ENCODE measurements at places on chromosomes 1 and 21. TPM values are rescaled to one million over a fixed set of nuclear protein-coding genes. Genes with fewer than 3 reads are reported as not detected.

- H3K4me3 ChIP-seq, result no peak overlapping the region
- H3K4me1 ChIP-seq, result peaks cover 19% of the 10 kb centered on the region
- peaks cover 39% of the 10 kb centered on the region for H3K27me3 ChIP-seq
- H3K27ac ChIP-seq, result no peak overlapping the region
- DNase-seq, result no peak
Observed at GRCh38 chr1:156863631-156864030, 3.0 kb downstream of the NTRK1 start.

DNA sequence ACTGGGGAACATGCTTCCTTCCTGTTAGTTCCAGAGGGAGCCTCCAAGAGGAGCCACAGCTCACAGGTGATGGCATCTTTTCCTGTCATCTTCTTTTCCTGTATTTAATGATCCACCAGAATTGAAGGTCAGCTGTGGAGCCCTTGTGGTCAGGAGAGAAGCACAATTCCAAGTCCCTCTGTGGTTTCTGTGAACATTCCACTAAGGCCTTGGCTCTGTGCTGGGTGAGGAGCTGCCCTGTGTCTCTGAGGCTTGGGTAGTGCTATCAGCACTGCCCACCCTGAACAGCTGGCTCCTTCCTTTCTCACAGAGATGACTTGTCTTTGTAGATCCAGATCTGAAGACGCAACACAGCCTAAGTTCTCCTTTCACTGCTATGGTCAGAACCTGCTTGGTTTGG lies 141.9 kb upstream of the MAP1LC3C start:
- no peak overlapping the region for H3K27ac ChIP-seq
- no peak for DNase-seq
- H3K27me3 ChIP-seq, result no peaks in the 10 kb centered on the region

- H3K4me1 ChIP-seq, result no peaks in the 10 kb centered on the region
- no peaks in the 10 kb centered on the region for H3K36me3 ChIP-seq
- H3K27me3 ChIP-seq, result no peaks in the 10 kb centered on the region
- H3K4me3 ChIP-seq, result no peak overlapping the region
Observed at GRCh38 chr1:83779565-83779964, 219.4 kb downstream of the TTLL7 start.

- H3K27me3 ChIP-seq, result no peaks in the 10 kb centered on the region
- H3K4me3 ChIP-seq, result no peak overlapping the region
- peaks cover 40% of the 10 kb centered on the region for H3K4me1 ChIP-seq
- DNase-seq, result no peak
Observed at GRCh38 chr1:7587773-7588456, 183.2 kb upstream of the VAMP3 start.

GRCh38 chr1:39973503-39974135 lies 18.7 kb downstream of the MFSD2A start:
- peaks cover 30% of the 10 kb centered on the region for H3K27me3 ChIP-seq
- H3K36me3 ChIP-seq, result no peaks in the 10 kb centered on the region
- no peaks in the 10 kb centered on the region for H3K4me1 ChIP-seq
- no peak overlapping the region for H3K4me3 ChIP-seq
- peak; percentile 76 for DNase-seq

DNA sequence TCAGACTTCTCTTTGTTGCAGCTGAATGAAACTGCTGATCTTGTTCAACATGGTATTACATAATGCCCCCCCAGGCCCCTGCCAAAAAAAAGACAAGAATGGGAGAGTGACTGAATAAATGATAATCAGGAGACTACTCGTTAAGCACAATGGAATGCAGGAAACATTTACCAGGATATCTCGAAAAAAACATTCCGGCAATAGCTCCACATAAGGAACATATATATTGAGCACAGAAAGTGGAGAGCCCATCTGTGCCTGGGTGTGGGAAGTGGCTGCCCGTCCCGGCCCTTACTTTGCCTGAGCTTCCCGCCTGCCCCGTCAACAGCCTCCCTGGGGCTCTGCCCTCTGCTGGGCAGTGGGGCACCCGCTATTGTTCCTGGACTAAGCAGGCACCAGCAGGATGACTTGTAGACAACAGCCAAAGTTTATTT lies 13.3 kb downstream of the TRIM11 start:
- no peaks in the 10 kb centered on the region for H3K4me1 ChIP-seq
- H3K36me3 ChIP-seq, result peaks cover 10% of the 10 kb centered on the region
- no peak overlapping the region for H3K4me3 ChIP-seq
- H3K27me3 ChIP-seq, result no peaks in the 10 kb centered on the region
- peak; percentile 45 for DNase-seq
- peak overlapping the region; percentile 23 for H3K27ac ChIP-seq

DNA sequence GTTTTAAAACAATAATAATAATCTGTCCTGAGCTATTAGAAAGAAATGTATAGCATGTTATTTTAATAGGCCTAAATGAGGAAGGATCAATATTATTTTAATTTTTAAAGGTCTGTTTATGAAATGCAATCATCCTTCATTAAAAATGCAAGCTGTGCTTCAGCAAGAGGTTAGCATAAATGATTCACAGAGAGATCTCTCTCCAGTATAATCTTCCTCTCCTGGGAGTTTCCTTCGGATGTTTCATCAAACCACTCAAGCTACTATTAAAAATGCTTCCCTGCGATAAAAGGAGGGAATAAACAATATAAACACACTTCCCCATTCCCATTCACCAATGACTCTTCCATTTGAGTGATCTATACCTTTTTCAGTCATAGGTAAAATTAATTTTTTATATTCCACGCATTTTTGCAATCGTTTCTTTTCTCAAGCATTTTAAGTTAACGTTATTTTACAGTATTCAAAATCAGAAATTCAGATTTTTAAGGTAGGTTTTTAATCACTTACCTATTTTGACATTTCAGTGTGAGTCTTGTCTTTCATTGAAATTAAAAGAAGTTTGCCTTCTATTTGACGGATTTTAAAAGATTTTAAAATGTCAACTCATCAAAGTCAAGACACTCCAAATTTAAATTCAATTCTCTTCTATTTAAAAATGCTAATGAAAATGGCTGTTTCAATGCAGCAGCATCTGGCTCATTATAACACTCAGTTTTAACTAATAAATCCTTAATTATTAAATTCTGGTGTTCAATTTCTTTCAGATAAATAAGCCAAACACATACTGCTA lies 64.3 kb downstream of the RERE start:
- no peak for DNase-seq
- H3K27me3 ChIP-seq, result no peaks in the 10 kb centered on the region
- H3K27ac ChIP-seq, result no peak overlapping the region
- no peaks in the 10 kb centered on the region for H3K36me3 ChIP-seq
- peaks cover 37% of the 10 kb centered on the region for H3K4me1 ChIP-seq

DNA sequence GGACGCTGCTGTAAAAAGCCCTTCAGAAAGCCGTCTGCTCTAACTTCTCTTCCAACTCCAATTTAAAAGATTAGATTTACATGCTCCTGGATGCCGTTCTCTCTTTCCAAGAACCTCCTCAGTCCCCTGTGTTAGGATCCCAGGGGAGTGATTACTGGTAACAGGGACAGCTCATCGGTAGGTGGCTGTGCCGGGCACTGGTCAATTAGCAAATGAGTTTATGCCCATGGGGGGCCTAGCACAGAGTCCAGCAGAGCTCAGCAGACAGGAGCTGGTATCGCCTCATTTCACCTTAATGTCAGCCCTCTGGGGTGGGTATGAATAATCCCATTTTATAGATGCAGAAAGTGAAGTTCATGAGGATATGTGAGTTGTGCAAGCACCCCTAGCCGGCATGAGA lies 191.9 kb downstream of the GRIK3 start:
- no peaks in the 10 kb centered on the region for H3K4me1 ChIP-seq
- no peaks in the 10 kb centered on the region for H3K27me3 ChIP-seq
- DNase-seq, result no peak
- H3K4me3 ChIP-seq, result no peak overlapping the region
- H3K27ac ChIP-seq, result no peak overlapping the region
- H3K36me3 ChIP-seq, result no peaks in the 10 kb centered on the region

- H3K4me1 ChIP-seq, result no peaks in the 10 kb centered on the region
- no peak for DNase-seq
- H3K36me3 ChIP-seq, result peaks cover 23% of the 10 kb centered on the region
Observed at GRCh38 chr21:42849759-42850412, 29.5 kb downstream of the WDR4 start.

DNA sequence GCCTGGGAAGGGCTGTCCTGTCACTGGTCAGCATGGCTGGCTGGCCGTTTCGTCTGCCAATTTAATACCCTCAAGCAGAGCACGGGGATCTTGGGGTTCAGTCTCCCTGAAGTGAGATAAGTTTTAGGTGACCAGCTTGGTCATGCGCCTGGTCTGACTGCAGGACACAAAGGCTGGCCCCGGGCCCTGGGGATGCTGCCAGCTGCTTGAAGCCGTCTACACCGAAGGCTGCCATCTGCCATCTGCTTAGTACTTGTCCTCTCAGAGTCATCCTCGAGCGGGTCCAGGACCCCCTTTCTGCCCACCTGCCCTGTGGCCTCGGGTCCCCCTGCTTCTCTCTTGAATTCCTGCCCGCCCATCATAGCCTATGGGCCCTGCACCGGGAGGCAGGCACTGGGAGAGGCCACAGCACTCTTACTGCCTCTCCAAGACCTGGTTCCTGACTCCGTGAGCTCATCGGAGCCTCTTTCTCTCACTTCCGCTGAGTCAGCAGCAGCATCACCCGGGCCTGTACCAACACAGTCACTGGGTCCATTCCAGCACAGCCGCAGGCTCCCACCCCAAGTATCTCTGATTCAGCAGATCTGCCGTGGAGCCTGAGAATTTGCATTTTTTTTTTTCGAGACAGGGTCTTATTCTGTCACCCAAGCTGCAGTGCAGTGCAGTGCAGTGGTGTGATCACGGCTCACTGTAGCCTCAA lies 7.0 kb downstream of the FBLIM1 start:
- H3K27ac ChIP-seq, result no peak overlapping the region
- DNase-seq, result peak; percentile 81
- H3K36me3 ChIP-seq, result peaks cover 33% of the 10 kb centered on the region
- no peak overlapping the region for H3K4me3 ChIP-seq

GRCh38 chr1:7335224-7335879 lies 435.7 kb upstream of the VAMP3 start:
- no peak for DNase-seq
- no peak overlapping the region for H3K4me3 ChIP-seq
- H3K27me3 ChIP-seq, result no peaks in the 10 kb centered on the region
- H3K27ac ChIP-seq, result no peak overlapping the region
- H3K36me3 ChIP-seq, result no peaks in the 10 kb centered on the region

GRCh38 chr1:221525749-221526148 lies 216.1 kb downstream of the DUSP10 start:
- H3K27ac ChIP-seq, result no peak overlapping the region
- H3K36me3 ChIP-seq, result no peaks in the 10 kb centered on the region
- H3K27me3 ChIP-seq, result no peaks in the 10 kb centered on the region
- no peaks in the 10 kb centered on the region for H3K4me1 ChIP-seq

- no peak for DNase-seq
- H3K36me3 ChIP-seq, result no peaks in the 10 kb centered on the region
- H3K4me3 ChIP-seq, result no peak overlapping the region
- no peaks in the 10 kb centered on the region for H3K27me3 ChIP-seq
- peaks cover 8% of the 10 kb centered on the region for H3K4me1 ChIP-seq
- H3K27ac ChIP-seq, result no peak overlapping the region
Observed at GRCh38 chr1:82225421-82226185, 424.9 kb downstream of the ADGRL2 start.

DNA sequence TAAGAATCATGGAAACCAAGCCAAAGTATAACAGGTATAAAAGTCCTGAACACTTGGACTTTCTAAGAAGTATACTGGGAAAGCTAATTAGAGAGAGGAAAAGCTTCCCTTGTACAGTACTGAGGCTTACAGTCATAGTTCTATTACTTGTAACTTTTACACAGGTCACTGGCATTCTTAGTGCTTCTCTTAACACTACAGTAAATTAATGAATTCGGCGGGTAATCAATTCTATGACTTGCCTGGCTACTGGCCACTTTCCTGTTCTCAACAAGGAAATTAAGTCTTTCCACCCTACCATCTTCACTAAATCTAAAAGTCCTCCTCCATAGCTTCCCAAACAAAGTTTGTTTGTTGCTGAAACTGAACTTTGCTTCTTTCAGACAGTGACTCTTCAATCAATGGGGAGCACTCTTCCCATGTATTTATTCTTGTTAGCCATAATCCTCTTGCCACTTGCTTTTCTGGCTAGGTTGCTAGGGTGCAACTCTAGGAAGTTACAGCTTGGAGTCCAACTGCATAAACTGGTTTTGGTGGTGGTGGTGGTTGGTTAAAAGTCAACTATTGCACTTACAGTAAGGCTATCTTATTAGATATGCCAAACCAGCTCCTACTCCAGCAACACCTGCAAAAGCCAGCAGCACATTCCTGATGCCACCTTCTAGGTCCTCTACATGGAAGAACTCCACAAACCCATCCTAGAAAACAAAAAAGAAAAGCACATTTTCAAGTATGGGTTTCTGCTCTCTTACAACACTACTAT lies 2.4 kb downstream of the MCL1 start:
- H3K27ac ChIP-seq, result peak overlapping the region; percentile 99
- peaks cover 31% of the 10 kb centered on the region for H3K4me1 ChIP-seq
- peak overlapping the region; percentile 76 for H3K4me3 ChIP-seq
- peaks cover 39% of the 10 kb centered on the region for H3K36me3 ChIP-seq
- DNase-seq, result peak; percentile 49
- no peaks in the 10 kb centered on the region for H3K27me3 ChIP-seq

DNA sequence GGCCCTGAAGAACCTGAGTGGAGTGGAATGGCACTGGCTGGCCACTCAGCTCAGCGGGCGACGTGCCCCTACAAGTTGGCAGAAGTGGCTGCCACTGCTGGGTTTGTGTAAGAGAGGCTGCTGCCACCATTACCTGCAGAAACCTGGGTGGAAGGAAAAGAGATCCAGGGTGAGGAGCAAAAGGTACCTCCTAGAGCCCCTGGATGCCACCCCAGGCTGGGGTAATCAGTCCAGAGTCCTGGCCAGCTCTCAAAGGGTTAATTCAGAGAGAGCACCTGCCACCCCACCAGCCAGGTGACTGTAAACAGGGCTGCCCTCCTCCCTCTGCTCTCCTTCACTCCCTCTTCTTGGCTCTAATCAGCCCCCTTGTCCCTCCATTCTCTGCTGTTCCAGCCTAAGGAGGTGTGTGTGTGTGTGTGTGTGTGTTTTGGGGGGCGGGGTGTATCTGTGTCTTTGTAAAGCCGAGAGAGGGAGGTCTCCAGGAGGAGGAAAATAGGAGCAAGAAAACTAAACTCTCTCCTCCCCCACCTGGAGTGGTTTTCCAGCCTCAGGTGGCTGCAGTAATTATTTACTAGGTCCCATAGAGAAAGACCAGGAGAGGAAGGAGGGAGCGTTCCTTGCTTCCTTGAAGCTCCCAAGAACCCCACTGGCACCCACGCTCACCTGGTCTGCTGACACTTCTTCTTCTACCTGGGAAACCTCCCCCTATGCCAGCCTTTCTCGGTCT lies 12.6 kb downstream of the TRIM46 start:
- DNase-seq, result no peak
- no peak overlapping the region for H3K27ac ChIP-seq
- H3K4me3 ChIP-seq, result no peak overlapping the region

- H3K4me1 ChIP-seq, result no peaks in the 10 kb centered on the region
- H3K4me3 ChIP-seq, result no peak overlapping the region
- no peaks in the 10 kb centered on the region for H3K36me3 ChIP-seq
- DNase-seq, result no peak
Observed at GRCh38 chr1:36771240-36771639, 263.1 kb downstream of the GRIK3 start.

GRCh38 chr1:112840631-112841624 lies 115.1 kb downstream of the SLC16A1 start:
- H3K4me3 ChIP-seq, result no peak overlapping the region
- no peaks in the 10 kb centered on the region for H3K27me3 ChIP-seq

Gene DCAF6
- 52.0 TPM for total RNA-seq

Gene NES
- total RNA-seq, result 302 TPM

Gene KRTAP11-1
- not detected for total RNA-seq

Gene RHD
- not detected for total RNA-seq

Gene SHISAL2A
- not detected for total RNA-seq

Gene TMEM61
- not detected for total RNA-seq

Gene RIPPLY3
- total RNA-seq, result not detected

Gene PLEKHN1
- total RNA-seq, result 0.36 TPM

Gene FOXO6
- total RNA-seq, result 9.9 TPM

All from cardiac muscle cell (in vitro differentiated cells and primary cell).